ENCODE measurements at places on chromosomes 2 and 18. TPM values are rescaled to one million over a fixed set of nuclear protein-coding genes. Genes with fewer than 3 reads are reported as not detected.

The GNLY gene
- total RNA-seq, result 18.6 TPM

The ALPI gene
- total RNA-seq, result not detected

The ALK gene
- total RNA-seq, result not detected

The MYOM1 gene
- total RNA-seq, result 0.91 TPM

The PROKR1 gene
- 0.08 TPM for total RNA-seq

The TRIM43 gene
- total RNA-seq, result not detected

The LYG1 gene
- total RNA-seq, result 0.78 TPM

The CCDC102B gene
- 0.90 TPM for total RNA-seq

The DCDC2C gene
- total RNA-seq, result not detected

The MC4R gene
- not detected for total RNA-seq

The KLHL41 gene
- 0.25 TPM for total RNA-seq

The DLX1 gene
- not detected for total RNA-seq

The PSTPIP2 gene
- 33.0 TPM for total RNA-seq
